ENCODE measurements at places on chromosomes 5 and 9.
A peak's percentile ranks its signal among the peaks of the same experiment; 100 is the strongest.

GRCh38 chr9:81074221-81074620 lies 615.1 kb downstream of the TLE1 start:
- DNase-seq = no peak

GRCh38 chr5:69414885-69415583 lies at the start of gene MARVELD2:
TSS of gene MARVELD2 (plus strand) at chr5:69415116. CDS start at chr5:69419386, 4,270 bp downstream.
- DNase-seq = peak; percentile 81

DNA sequence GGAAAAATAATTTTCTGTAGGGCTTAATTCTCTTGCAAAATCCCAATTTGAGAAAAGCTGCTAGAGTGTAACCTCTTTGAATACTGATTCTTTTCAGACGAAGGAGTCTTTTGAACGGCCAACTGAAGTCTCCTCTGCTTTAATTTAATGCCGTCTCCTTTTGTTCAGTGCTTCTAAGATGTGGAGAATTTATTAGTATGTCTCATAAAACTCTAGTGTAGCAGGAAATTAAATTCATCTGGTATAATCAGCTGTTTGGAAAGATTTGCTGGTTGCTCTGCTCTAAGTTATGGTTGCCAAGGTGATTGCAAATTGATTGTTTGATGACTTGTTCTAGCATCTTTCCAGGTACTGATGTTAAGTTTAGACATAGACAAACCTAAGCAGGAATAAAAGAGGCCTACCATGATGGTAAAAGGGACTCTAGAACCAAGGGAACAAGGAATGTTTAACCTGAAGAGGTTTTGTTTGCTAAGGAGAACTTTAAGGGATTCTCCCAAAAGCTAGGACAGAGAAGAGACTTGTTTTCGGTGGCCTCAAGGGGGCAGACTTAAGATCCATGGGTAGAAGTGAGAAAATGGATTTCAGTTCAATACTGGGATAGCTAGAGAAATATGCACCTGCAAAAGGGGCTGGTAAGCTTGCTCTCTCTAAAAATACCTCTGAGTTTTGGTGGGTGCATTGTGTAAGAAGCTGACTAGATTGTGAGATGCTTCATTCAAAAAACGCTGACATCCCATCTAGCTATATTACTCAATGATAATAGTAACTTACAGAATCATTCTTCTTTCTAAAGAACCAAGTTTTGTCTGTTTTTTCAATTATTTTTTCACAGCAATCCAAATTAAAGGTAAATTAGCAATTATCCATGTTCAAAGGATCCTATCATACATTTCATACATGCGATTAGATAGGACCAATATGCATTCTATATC lies 5.7 kb upstream of the ADRB2 start:
- DNase-seq = no peak

DNA sequence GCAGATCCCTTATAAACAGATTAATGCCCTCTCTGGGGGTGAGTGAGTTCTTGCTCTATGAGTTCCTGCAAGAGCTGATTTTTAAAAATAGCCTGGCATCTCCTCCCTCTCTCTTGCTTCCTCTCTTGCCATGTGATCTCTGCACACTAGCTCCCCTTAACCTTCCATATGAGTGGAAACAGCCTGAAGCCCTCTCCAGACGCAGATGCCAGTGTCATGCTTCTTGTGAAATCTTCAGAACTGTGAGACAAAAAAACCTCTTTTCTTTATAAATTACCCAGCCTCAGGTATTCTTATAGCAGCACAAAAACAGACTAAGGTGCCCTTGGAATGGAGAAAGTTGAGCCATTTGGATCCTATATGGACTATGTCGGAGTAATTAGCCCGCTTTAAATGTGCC lies 559.7 kb upstream of the CYLC2 start:
- no peak for DNase-seq

DNA sequence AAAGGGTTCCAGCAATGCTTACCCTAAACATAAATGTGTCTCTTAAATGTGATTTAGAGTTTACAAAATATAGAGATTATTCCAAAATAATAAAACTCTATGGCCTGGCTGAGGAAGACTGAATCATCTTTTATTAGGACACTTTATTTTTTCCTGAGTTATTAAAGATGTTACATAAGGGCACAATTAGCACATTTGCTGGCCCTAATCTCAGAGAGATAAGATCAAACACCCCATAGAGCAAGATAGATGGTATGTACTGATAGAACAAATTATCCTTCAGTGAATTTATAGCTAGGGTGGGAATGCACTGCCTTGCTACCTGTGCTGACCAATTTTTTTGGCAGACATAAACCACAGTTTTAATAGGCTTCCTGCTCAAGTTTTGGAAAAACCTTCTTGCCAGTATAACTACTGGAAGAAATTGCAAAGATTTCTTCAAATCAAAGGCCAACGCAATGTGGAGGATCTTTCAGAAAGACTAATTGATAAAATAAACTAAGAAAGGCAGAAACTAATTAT lies 367.1 kb upstream of the MPDZ start:
- DNase-seq = no peak

- DNase-seq = no peak
These were observed 340.8 kb downstream of the HCN1 start for GRCh38 chr5:45355189-45355992.

GRCh38 chr5:14816999-14817761 lies 54.4 kb downstream of the ANKH start:
- no peak for DNase-seq

DNA sequence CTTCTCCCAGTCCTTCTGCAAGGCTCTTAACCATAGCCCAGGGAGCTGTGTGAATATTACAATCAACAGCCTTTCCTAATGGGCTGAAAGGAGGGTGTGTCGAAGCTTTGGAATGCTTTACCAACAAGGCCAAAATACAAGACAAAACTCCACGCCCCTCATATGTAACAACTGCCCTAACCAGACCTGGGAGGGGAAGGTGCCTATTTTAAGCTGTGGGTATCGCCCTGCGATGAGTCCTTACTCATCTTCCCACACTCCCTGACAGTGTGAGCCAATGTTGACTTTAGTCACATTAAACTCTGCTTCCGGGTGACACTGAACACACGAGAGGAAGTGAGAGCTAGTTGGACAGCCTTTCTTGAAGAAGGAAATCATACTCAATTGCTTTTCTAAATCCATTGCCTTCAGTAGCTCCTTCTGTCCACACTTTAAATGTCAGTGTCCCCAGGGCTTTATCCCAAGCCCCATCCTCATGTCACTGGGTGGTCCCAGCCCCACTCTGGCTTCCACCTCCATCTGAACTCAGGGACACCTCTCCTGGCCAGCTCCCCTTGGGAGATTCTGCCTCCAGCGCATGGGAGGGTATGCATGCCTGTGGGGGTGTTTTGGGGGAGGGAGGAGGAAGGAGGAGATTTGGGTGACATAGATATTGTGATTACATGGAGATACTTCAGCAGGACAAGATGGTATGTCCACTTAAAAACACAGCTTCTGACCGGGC lies 6.5 kb upstream of the TBC1D9B start:
- DNase-seq = no peak

- DNase-seq = no peak
These were observed 33.9 kb downstream of the MRPS30 start for GRCh38 chr5:44842496-44843282.

GRCh38 chr5:73318308-73318719 lies 130.3 kb downstream of the FOXD1 start:
- DNase-seq = no peak

- DNase-seq = no peak
These were observed 10.3 kb downstream of the PHF19 start for GRCh38 chr9:120866651-120867050.

DNA sequence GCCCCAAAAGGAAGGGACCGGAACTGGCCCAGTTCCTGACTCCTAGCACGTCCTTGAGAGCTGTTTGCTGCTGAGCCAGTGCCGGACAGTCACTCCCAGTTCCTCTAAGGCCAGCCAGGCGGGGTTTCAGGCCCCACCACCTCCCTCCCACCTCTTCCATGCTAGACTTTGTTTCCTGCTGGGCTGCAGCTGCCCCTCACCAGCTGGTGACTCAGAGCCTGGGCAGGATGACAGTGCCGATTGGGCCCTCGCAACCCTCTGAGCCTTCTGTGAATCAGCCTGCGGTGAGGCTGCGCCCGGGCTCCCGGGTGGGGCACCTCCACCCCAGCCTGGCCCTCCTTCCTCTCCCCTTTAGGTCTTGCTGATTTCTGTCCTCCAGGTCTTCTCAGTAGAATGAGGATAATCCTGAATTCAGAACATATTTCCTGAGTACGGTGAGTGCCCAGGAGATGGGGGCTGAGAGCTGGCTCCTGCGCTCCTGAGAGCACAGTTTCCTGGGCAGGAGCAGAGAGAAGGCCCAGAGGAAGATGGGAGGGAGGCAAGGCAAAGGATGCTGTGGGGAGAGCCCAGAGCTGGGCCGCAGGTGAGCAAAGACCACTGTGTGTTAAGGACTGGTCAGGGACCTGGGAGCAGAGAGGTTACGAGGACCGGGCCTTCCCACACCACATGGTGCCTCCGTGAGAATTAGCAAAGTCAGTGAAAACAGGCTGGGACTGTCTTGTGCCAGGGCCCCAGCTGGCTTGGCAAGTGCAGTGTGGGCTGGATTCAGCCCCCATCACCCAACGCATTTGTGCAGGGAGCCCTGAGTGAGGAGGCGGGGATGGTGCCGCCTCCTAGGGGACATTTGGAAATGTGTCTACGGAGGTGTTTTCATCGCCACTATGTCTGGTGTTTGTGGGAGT lies 32.9 kb upstream of the STXBP1 start:
- DNase-seq = peak; percentile 74

- DNase-seq = no peak
These were observed 161.9 kb upstream of the ACOT12 start for GRCh38 chr5:81555865-81556264.

DNA sequence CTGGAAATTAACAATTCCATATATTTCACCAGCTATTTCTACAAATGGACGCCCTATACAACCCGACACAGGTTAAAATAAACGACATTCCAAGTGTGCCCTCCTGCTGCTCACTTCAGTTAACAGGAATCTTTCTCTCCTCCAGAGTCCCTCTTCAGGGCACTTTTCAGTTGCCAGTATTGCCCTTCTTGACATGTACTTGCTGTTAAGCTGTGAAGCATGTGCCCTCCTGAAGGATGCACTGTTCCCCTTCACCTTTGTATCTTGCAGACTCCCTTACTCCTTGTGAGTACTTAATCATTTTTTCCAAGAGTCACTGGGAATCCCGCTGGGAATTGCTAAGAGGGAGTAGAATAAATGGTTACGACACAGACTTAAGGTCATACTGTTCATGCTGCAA lies 364.1 kb downstream of the CTNND2 start:
- DNase-seq = no peak

DNA sequence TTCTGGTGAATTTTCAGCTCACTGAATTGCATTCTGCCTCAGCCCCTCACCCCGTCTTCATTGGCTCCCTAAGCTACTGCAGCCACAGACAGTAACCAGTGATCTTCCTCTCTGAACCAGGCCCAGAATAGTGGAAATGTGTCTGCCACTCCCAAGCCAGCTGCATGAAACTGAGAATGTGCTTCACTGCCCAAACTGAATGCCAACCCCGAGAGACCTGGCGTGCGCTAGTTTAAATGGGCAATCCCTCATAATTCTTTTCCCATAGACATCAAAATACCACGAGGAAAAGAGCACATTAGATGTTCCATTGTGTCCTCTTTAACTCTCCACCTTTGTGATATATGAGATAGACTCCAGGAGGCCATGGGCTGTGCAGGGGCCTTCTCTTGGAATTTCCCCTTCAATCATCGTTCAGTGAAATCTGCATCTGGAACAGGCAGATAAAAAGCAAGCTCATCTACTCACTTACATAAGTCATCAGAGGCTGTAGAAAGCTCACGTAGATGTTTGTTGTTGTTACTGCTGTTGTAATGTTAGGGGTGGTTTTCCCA lies 320.2 kb downstream of the NFIB start:
- DNase-seq = no peak

DNA sequence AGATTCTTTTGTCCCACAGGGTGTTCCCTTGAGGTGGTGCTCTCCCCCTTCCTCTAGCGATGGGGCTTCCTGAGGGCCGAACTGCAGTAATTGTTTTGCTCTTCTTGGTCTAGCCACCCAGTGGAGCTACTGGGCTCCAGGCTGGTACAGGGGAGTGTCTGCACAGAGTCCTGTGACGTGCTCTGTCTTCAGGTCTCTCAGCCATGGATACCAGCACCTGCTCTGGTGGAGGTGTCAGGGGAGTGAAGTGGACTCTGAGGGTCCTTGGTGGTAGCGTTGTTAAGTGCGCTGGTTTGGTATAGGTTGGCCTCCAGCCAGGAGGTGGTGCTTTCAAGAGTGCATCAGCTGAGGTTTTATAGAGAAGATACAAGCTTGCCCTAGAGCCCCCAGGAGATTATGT lies 20.4 kb upstream of the CEP72 start:
- no peak for DNase-seq

DNA sequence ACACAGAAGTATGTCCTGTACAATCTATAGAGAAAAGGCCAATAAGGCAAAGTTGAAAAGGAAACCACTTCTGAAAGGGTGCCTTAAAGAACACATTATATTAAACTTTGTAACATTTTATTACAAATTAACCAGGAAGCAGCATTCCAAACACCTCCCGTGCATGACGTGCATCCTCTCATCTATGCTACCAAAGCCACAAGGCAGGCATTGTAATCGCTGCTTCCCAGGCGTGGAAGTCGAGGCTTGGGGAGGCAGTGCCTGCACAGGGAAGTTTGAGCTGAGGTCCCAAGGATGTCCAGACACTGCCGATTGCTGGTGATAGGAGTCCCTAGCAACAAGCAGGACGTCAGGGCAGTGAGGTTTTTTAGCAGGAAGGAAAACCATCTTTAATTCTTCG lies 44.3 kb upstream of the BARHL1 start:
- no peak for DNase-seq

DNA sequence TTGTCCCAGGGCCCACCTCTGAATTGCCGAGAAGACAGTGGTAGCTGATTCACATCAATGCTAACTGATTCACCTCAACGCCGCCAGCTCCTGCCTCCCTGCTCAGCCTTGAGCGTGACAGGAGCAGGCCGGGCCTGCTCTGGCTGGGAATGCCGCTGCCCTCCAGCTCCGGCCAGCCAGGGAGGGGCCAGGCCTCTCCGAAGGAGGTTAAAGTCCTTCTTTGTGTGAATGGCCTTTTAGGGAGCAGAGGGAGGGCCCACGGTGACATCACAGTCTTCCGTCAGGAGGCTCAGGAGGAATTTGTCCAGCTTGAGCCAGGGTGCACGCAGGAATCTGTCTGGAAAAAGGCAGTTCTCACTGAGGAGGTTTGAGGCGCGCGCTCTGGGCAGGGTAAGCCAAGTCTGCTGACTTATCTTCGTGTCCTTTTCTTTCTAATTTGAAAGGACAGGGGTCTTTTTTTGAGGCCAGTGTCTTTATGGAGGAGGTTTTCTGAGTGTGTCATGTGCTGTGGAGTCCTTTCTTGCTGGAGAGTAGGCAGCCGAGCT lies 82.7 kb downstream of the C9orf152 start:
- DNase-seq = no peak

Data from NCI-H2107 (cell line).